ENCODE measurements at places on chromosomes 13 and 19.

DNA sequence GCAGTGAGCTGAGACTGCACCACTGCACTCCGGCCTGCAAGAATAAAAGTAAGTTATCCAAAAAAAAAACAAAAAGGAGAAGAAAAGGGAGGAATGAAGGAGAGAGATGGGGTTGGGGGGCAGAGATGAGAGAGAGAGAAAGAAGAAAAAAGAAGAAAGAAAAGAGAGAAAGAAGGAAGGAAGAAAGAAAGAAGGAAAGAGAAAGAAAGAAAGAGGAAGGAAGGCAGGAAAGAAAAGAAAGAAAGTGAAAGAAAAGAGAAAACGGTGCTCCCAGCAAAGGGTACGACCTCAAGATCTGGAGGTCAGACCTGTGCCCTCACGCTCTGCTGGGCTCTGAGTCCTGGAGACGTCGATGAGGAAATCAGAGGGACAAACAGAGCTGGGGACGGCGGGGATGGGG is 3.7 kb downstream of the A1BG start:
- DNase-seq = no peak

- no peak for DNase-seq
Measured at GRCh38 chr13:51557438-51557837, 26.8 kb upstream of the WDFY2 start.

DNA sequence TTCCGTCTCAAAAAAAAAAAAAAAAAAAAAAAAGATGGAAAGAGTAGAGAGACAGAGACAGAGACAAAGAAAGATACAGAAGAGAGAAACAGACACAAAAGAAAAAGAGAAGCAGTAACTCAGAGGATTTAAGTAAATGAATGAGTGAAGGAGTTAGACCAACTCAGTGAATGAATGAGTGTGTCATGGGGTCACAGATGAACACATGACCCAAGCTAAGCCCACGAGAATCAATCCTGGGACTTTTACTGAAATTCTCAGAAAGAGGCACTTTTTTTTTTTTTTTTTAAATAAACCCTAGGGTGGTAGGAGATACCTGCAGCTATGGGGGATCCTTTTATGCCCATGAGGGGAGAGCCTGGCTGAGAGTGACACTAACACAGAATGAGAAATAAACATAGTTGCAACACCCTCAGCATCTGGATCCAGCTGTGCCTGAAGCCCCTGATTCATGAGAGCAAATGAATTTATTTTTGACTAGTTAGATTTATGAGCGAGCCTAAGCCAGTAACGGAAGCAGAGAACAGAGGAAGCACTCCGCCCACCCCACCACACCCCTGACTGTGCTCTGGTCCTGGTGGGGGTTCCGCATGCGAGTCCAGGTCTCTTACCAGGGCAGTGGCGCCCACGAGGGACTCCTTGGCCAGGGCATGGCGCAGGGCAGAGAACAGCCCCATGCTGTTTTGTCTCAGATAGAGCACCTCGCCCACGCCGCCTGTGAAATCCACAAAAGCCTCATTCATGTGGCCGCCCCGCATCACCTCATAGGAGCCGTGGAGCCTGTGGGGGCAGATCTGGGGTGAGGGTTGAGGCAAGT is 4.6 kb downstream of the CAPN12 start:
- no peak for DNase-seq

DNA sequence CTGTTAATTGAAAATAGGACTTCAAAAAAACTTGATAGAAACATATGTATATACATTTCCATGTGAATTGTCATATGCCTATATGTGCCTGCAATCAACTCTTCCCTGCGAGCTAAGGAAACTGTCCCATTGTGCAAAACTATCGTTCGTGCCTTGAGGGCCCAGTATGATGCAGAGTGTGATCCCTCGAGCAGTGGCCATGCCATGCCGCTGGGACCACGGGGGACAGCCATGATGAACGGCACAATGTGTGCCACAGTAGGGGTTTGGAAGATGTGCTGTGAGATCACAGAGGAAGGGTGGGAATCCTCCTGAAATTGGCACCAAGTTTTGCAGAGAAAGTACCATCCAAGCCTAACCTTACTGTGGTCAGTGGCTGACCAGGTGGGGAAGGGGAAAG is 118.1 kb upstream of the SOX1 start:
- no peak for DNase-seq

- DNase-seq = no peak
Measured at GRCh38 chr19:18204394-18205199, 755 bp upstream of the RAB3A start.

DNA sequence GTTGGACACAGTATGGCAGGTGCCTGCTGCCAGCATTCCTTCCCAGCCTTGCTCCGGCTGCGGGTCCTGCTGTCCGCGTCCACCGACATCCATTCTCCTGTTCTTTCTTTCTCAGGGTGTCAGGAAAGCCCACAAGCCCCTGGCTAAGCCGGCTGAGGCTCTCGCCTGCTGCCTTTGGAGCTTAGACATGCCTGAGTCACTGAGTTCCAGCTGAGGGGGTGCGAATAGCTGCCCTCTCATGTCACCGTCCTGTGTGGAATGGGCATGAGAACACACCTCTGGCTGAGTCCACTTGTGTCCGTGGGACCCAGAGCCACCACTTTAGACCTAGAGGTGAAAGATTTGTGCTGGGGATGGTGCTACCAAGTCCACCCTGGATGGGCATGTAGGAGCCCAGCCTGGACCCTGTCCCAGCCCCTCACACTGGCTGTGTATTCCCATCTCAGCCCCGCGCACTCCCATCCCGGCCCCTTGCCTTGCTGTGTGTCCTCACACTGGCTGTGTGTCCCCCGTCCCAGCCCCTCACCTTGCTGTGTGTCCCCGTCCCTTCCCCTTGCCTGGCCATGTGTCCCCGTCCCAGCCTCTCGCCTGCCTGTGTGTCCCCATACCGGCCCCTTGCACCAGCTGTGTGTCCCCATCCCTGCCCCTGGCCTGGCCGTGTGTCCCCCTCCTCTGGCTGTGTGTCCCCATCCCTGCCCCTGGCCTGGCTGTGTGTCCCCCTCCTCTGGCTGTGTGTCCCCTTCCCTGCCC is 24.6 kb upstream of the IRS2 start:
- DNase-seq = no peak

GRCh38 chr13:103568314-103568713 is 502.1 kb upstream of the SLC10A2 start:
- no peak for DNase-seq

- no peak for DNase-seq
Measured at GRCh38 chr19:17404015-17404414, 1.4 kb downstream of the BST2 start.

DNA sequence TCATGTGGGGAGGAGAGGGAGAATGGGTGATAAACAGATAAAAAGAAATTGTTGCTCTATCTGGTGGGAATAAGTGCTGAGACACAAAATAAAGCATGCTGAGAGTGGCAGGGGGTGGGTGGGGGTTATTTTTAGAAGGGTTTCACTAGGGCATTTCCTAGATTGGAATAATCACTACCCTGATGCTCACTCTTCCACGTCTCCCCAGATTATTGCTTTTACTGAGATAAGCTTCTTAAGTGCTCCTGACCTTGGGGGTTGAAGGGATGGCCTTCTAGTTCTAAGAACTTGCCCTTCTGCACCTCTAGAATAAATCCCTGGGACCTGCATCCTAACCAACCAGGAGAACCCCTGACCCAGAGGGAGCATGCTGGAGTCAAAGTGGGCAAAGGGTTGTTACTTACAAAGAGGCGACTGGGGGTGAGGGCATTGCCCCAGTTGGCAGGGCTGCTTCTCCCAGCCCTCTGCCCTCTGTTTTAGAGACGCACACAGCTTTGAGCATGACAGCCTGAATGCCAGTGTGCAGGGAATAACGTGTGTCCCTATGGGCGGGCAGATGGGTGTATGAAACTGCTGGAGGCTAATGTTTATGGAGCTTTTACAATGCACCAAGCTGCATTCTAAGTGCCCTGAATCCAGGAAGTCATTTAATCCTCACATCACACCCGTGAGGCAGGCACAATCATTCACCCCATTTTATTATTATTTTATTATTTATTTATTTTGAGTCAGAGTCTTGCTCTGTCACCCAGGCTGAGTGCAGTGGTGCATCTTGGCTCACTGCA is 743 bp downstream of the RDH8 start:
- DNase-seq = no peak

DNA sequence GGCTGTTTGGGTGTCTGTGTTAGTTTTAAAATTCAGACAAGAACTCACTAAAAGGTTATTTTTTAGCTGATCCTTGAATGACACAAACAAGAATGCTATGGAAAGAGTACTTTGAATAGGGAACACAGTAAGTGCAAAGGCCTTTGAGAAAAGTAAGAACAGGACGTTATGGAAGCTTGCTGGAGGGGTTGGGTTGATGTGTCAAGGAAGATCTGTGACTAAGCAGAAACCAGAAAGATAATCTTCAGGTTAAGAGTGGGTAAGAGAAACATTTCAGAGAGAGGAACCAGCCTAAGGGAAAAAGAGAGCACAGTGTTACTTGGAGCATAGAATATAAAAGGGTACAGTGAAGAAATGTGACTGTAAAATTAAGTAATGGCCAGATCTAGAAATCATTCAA is 41.2 kb upstream of the TRPC4 start:
- no peak for DNase-seq

GRCh38 chr13:40016953-40017660 is 361.6 kb downstream of the COG6 start:
- DNase-seq = no peak

DNA sequence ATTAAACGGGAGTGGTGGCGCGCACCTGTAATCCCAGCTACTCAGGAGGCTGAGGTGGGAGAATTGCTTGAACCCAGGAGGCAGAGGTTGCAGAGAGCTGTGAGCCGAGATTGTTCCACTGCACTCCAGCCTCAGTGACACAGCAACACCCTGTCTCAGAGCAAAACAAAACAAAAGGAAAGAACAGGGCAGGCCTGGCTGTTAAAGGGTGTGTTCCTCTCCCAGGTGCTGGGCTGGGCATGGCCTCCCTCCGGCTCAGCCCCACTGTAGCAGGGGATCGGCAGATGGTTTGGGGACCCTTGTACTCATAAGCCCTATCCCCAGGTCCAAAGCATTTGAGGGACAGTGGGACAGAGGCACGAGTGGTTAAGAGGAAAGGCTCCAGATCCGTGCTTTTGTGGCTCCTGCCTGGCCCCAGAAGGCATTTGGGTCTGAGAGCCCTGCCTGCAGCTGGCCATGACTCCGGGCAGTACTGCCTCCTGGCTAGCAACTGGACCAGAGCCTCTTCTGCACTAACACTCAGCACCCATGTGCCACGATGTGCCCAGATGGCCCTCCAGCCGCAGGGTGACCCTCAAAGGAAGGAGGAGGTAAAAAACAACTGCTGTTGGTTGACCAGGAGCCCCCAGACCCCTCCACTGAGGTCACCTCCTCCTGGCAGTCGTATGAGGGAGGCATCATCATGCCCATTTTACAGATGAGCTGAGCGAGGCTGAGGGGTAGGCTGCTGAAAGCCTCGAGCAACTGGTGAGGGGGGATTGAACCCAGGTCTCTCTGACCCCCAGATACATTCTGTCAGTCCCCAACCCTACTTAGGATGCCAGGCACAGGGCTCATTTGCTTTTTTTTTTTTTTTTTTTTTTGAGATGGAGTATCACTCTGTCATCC is 10.0 kb downstream of the RFX1 start:
- no peak for DNase-seq

GRCh38 chr13:110308656-110309359 is 1.7 kb downstream of the COL4A2 start:
- no peak for DNase-seq

GRCh38 chr19:58398545-58398944 is 3.1 kb downstream of the RNF225 start:
- no peak for DNase-seq

GRCh38 chr13:89061821-89062220 is 1390.7 kb downstream of the SLITRK5 start:
- DNase-seq = no peak
